A549 treated with dexamethasone at 1 μM for 4 hours (cell line): ENCODE measurements at places on chromosomes 1 and 21. TPM values are rescaled to one million over a fixed set of nuclear protein-coding genes. Genes with fewer than 3 reads are reported as not detected.

DENND2C gene
- total RNA-seq, result 0.34 to 0.62 TPM (median 0.39 TPM) in 5 replicates

FBXO2 gene
- total RNA-seq, result 6.7 to 10.4 TPM (median 7.6 TPM) in 5 replicates

OR2L5 gene
- not detected in 5 replicates for total RNA-seq

TTC22 gene
- not detected in 5 replicates for total RNA-seq

CACNA1S gene
- 0.01 TPM in 1 of 5 replicates, not detected in the others for total RNA-seq

CFHR3 gene
- total RNA-seq, result 0.06 to 0.21 TPM (median 0.12 TPM) in 4 of 5 replicates, not detected in the other

FCRL1 gene
- not detected in 5 replicates for total RNA-seq

RNF186 gene
- not detected in 5 replicates for total RNA-seq
